Natural killer cell (primary cell): ENCODE measurements at places on chromosomes 3 and 15. TPM values are rescaled to one million over a fixed set of nuclear protein-coding genes. Genes with fewer than 3 reads are reported as not detected.

The PRR23B gene
- not detected for total RNA-seq

The GABRG3 gene
- total RNA-seq = not detected

GRCh38 chr3:183074261-183074660 is 25.0 kb downstream of the MCCC1 start:
- no peak for DNase-seq

The SH3GL3 gene
- total RNA-seq = not detected

DNA sequence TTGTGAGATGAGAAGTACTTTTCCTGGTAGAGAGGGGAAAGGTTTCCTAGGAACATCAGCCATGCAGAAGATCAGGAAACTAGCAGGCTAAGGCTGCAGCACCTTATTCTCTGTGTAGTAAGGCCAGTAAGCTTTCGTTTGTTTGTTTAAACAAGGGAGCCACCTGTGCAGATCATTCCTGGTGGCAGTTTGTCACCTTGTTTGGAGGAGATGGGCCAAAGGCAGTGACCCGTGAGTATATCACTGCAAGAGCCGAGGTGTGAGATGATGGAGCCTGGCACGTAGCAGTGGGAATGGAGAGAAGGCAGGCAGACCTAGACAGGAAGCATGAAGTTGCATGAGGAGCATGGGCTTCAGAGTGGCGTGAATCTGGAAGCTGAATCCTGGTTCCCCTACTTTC is 19.6 kb downstream of the ATG7 start:
- no peak for DNase-seq

DNA sequence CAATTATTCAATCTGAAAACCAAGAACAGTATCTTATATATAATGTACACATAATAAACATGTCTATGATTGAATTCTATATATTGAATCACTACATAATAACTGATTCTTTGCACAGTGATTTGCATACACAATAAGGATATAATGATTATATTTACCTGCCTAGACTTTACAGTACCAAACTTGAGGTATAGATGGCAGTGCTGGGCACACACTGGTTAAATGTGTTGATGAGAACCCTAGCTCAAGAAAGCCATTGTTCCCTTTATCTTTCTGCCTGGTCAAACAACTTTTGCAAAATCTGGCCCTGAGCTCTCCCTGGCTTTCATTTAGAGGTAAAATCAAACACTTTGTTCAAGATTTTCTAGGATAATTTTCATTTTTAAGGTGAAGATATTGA is 697.7 kb downstream of the TUSC7 start:
- no peak for DNase-seq

DNA sequence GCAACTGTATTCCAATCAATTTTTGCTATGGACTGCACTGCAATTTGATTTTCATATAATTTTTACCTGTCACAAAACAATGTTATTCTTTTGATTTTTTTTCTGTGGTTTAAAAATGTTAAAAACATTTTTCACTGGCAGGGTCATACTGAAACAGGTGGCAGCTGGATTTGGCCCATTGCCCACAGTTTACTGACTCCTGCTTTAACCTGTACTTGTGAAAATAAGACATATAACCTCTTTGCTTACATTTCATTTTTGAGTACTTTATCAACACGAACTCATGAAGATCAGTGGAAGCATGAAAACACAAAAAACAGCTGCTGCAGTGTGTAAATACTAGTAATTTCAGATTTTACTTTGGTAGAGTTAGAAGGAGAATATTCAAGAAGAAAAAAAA is 313.1 kb downstream of the WDR72 start:
- DNase-seq = no peak

The IL16 gene
- total RNA-seq = 153 TPM

DNA sequence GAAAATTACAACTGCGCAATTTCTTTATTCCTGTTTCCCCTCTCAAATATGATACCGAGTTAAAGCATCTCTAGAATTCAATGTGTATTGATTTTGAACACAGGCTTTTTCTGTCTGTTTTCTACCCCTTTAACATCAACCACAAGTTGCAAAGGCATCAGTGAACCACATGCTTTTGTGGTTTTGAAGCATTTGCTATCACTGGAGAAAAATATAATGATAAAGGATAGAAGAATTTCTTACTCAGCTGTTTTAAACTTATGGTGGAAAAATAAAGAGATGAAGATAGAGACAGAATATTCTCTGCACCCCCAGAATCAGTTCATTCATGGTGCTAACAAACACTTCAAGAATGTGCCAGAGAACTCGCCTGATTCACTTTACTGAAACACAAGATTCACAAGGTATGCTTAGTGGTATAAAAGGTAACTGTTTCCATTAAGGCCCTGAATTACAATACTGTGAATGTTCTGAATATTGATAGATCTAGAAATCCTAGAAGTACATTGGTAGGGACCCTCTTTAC is 9.5 kb upstream of the DPPA4 start:
- DNase-seq = no peak

DNA sequence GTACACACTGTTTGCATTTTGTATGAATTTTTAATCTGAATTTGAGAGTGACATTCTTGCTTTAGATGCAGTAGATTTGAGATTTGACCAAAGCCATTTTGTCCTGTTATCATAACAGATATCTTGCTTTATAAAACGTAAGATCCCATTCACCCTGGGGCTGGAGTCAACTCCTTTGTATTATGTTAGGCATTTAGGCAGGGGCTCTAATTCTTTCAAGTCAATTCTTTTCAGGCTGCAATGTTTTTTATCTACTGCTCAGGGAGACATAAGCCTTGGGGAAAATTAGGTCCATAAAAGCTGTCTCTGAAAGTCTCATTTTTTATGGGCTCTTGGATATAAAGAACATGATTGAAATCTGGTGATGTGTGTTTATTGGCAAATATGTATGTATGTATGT is 53.0 kb upstream of the CADPS start:
- DNase-seq = no peak

The CCDC39 gene
- total RNA-seq = not detected

The NLGN1 gene
- total RNA-seq = not detected

GRCh38 chr15:32967521-32967920 is 227.0 kb downstream of the FMN1 start:
- DNase-seq = no peak

- DNase-seq = no peak
These were observed 63.7 kb downstream of the SLC12A8 start for GRCh38 chr3:125148836-125149235.

- no peak for DNase-seq
These were observed 36.3 kb upstream of the PSMD6 start for GRCh38 chr3:64059484-64060175.

- DNase-seq = no peak
These were observed 14.0 kb downstream of the VGLL4 start for GRCh38 chr3:11629716-11630115.

The ANKRD34C gene
- total RNA-seq = not detected

The IL17RE gene
- 2.5 TPM for total RNA-seq

- DNase-seq = no peak
These were observed 211.1 kb upstream of the GADL1 start for GRCh38 chr3:31105438-31106077.

GRCh38 chr15:39530480-39531342 is 50.2 kb upstream of the THBS1 start:
- no peak for DNase-seq

DNA sequence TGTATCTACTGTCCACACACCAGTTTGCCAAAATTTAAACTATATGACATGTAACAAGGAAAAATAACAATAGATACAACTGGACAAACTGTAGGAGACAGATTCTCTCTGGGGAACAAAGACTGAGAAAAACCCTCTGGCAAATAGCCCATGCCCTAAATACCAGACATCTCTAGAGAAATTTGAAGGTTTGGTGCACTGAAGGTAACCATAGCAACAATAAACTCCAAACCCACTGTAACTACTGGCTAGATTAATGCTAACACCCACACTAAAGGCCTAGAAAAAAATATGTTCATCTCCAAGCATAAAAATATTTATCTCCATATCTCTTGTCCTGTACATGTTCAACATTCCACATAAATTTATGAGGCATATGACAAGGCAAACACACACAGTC is 267.1 kb downstream of the STXBP5L start:
- no peak for DNase-seq

GRCh38 chr15:79994615-79995014 is 23.6 kb upstream of the BCL2A1 start:
- no peak for DNase-seq

The NR2F2 gene
- total RNA-seq = not detected

The SHF gene
- 2.4 TPM for total RNA-seq

DNA sequence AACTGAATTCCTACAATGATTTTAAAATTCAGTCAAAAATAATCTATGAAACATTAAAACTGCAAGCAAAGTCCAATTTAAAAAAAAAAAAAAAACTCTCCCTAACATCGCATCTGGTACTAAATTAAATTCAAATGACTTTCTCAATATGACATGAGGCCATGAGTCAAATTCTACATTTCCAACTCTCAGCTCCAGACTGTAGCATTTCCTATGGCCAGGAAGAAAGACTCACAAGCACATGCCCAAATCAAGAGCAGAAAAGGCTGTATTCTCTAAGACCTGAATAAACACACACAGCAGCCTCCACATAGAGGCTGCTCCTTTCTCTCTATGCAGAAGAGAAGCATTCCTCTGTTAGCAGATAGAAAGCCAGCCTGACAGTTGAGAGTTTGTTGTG is 729.2 kb downstream of the ROBO1 start:
- no peak for DNase-seq

The CIDEC gene
- total RNA-seq = not detected

The CLDN1 gene
- not detected for total RNA-seq

DNA sequence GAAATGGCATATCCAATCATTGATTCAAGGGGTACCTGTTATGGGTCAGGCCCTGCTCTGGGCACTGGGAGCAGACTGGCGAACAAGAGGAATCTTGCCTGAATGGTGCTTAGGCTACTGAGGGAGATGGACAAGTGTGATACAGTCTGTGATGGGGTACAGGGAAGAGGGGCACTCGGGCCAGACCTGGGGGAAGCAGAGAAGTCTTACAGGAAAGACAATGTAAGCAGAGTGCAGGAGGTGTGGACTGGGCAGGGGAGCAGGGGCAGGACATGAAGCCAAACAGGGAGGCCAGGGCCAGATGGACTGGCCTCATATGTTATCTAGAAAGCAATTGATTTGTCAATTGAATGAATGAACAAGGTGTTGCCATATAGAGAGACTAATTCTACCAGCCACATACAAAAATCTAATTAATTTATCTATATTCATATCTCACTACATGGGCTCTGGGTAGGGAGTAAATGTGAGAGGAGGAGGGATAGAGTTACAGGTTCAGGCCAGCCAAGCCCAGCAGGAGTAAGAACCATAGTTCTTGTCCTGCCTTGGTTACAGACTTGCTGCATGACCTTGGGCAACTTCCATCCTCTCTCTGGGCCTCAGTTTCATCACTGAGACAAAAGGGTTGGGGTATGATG is 3.6 kb upstream of the IGDCC4 start:
- DNase-seq = no peak

The GPR27 gene
- total RNA-seq = 0.14 TPM

- no peak for DNase-seq
These were observed 96.1 kb downstream of the RSRC1 start for GRCh38 chr3:158205994-158206393.

- DNase-seq = no peak
These were observed 52.6 kb upstream of the MYO5C start for GRCh38 chr15:52348056-52348745.

- no peak for DNase-seq
These were observed 4.1 kb upstream of the ECT2 start for GRCh38 chr3:172746475-172746874.

DNA sequence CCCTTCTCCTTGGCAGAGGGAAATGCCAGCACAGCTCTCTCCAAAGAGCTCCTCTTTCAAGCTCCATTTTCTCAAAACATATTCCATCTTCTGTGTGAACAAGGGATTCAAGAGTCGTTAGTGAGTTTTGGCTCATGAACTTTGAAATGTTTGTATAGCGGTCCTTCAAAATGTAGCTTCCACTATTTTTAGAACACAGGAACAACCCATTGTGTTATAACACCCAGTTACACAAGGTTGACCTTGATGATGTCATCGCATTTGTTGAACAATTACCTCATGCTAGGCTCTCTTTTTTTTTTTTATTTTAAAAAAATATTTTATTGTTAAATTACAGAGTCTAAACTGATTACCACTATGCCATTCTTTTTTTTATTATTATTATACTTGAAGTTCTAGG is 251.7 kb downstream of the THSD4 start:
- no peak for DNase-seq

The CYP1A2 gene
- not detected for total RNA-seq

GRCh38 chr3:42166662-42167300 is 75.6 kb downstream of the TRAK1 start:
- DNase-seq = no peak

DNA sequence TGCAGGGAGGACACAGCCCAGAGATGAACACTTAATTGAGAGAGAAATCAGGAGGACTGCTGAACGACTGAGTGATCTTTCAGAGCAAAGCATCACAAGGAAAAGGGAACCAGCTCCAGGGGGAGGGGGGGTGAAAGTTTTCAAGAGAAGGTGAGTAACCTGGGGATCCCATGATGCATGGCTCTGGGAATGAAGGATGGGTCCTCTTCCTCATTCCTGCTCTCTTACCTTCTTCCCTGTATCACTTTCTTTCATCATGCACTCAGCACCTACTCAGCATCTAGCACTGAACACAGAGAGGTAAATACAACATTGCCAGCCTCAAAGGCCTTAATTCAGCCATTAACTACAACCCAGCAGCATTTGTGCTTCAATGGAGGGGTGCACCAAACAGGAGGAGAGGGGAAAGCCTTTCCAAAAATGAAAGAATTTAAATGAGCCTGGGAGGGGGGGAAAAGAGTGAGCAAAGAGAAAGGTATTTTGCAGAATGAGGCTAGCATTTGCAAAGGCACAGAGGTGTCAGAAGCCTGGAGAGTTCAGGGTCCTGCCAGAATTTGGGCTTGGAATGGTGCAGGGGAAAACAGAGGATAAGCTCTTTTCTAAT is 427.4 kb downstream of the FOXP1 start:
- DNase-seq = no peak

DNA sequence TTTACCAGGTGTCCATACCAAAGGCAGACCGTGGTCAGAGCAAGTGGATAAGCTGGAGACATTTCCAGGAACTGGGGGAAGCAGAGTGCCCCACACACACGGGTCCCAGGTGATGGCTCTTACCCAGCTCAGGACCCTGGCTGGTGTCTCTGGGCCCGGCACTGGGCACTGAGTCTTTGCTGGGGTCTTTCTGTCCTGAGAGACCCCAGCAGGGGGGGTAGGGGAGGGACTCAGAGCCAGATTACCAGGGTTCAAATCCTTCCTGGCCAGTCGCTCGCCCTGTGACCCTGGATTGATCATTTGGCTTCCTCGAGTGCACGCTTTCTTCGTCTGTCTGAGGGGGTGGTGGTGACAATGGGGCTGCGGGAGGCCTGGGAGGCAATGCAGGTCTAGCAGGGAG is 95.7 kb downstream of the PLXNA1 start:
- no peak for DNase-seq

The HTR3E gene
- total RNA-seq = not detected

The WWTR1 gene
- 0.73 TPM for total RNA-seq

The DNAH12 gene
- 0.11 TPM for total RNA-seq

- peak; percentile 12 for DNase-seq
These were observed 22.6 kb upstream of the SLC41A3 start for GRCh38 chr3:126106336-126107202.
